RPMI7951 (cell line): ENCODE measurements at places on chromosomes 3 and 15. TPM values are rescaled to one million over a fixed set of nuclear protein-coding genes. Genes with fewer than 3 reads are reported as not detected.

Gene ARGFX
- total RNA-seq, result not detected in 2 replicates

GRCh38 chr15:26087395-26087794, 224.3 kb upstream of the ATP10A start:
- no peak for DNase-seq

DNA sequence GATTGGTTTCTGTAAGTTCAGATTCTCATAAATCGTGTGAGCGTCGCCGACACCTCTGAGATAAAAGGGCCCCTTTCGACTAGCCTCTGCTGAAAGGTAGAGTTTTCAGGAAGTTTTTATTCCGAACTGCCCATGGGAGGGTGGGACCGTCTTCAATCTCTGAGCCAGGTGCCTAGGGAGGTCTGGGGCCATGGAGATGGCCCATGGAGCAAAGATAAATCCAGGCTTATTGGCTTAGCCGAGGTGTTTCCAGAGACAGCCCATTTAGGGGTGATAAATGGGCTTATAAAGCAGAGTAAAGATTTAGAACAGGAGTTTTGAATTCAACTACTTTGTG, 442 bp downstream of the QTRT2 start:
- no peak for DNase-seq

- DNase-seq, result no peak
Measured at GRCh38 chr3:64601824-64602223, 86.0 kb downstream of the ADAMTS9 start.

GRCh38 chr3:47799733-47800132, 3.2 kb upstream of the DHX30 start:
- DNase-seq, result no peak

GRCh38 chr15:70596354-70597055, 166.9 kb downstream of the UACA start:
- DNase-seq, result peak; percentile 90

Gene TRIM71
- not detected in 2 replicates for total RNA-seq

DNA sequence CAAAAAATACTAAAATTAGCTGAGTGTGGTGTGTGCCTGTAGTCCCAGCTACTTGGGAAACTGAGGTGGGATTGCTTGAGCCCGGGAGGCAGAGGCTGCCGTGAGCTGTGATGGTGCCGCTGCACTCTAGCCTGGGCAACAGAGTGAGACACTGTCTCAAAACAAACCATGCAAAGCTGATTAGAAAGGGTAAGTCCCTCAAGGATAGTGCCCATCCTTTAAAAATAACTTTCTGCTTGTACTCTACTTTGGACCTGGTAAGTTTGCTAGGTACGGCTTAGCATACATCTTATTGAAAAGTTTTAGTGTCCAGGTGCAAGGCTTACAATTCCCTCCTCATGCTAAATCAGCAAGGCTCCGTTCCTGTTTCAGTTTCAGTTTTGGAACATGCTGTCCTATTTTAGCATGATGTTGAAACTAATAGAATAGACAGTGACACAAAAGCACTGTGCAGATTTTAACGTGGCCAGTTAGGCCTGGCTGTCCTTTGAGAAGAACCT, 21.4 kb downstream of the FEM1B start:
- peak; percentile 51 for DNase-seq

GRCh38 chr15:82943176-82943575, 9.3 kb downstream of the HOMER2 start:
- DNase-seq, result peak; percentile 45

DNA sequence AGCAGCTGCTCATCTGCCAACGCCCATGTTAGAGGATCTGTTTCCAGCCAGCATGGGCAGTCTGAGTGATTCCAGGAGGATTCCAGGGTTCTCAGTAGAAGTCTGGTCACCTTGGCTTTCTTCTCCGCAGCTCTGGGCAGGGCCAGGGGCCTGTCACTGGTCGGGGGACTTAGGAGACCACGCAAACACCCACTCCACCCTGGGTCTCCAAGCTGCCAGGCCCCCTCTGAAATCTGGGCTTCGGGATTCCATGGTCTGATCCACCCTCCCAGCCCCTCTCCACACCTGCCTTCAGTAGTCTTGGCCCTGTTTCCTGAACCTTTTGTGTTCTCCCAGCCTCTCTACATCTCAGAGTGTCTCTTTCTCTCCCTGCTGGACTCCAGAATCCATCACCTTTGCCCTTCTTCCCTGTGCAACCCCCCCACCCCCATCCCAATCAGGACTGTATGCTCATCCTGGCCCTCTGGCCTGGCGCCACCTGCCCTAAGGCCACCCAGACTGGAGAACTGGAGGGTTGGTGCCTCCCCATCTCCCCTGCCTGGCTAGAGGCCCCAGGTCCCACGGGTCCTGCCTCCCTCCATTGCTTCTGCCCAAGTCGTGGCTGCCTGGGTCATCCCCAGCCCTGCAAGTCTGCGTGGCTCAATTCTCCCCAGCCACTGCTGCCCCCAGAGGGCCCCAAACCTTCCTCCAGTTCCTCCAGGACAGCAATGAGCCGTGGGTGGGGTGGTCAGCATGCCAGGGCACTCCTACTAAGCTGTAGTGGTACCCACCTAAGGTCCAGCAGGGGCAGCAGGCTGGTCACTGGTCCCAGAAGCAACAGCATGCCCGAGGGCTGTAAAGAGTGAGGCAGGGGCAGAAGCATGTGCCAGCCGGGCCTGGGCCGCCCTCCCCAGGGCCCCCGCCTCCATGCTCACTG, 102.8 kb downstream of the TBC1D2B start:
- no peak for DNase-seq

Gene P2RY14
- total RNA-seq, result not detected in 2 replicates

- peak; percentile 58 for DNase-seq
Measured at GRCh38 chr15:48865370-48866079, 12.4 kb upstream of the EID1 start.

Gene SLC28A1
- not detected in 2 replicates for total RNA-seq

GRCh38 chr3:154884952-154885351, 195.2 kb upstream of the MME start:
- no peak for DNase-seq

- peak; percentile 47 for DNase-seq
Measured at GRCh38 chr3:12178091-12178820, 19.5 kb upstream of the TIMP4 start.

- no peak for DNase-seq
Measured at GRCh38 chr3:119301662-119302061, 7.5 kb downstream of the ARHGAP31 start.

Gene BSN
- total RNA-seq, result under 0.01 and 0.10 TPM in 2 replicates

Gene TLNRD1
- 7.0 and 10.4 TPM in 2 replicates for total RNA-seq

GRCh38 chr3:148246291-148246923, 451.3 kb upstream of the AGTR1 start:
- no peak for DNase-seq

Gene ZMYND10
- total RNA-seq, result 2.9 and 5.2 TPM in 2 replicates
